ENCODE measurements at places on chromosomes 5 and 9.

- no peak for DNase-seq
Measured at GRCh38 chr9:128629136-128629535, 27.5 kb downstream of the DYNC2I2 start.

DNA sequence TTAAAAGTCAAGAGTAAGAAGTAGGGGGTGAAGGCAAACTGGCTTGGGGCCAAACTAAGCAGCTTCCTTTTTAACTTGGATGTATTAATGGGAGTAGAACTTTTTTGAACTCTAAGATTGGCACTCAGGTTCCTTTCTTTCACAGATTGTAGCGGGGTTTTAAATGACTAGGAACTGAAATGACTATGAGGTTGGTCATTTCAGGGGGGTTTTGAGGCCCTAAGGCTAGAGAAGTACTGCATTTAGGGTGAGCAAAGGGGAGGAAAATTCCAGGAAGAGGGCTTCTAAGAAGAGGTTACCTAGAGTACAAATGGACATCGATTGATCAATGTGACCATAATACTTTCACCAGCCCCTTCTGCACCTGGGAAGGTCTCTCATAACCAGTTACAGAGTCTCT, 381.8 kb downstream of the MLLT3 start:
- no peak for DNase-seq

- no peak for DNase-seq
Measured at GRCh38 chr5:7501061-7501460, 105.1 kb downstream of the ADCY2 start.

DNA sequence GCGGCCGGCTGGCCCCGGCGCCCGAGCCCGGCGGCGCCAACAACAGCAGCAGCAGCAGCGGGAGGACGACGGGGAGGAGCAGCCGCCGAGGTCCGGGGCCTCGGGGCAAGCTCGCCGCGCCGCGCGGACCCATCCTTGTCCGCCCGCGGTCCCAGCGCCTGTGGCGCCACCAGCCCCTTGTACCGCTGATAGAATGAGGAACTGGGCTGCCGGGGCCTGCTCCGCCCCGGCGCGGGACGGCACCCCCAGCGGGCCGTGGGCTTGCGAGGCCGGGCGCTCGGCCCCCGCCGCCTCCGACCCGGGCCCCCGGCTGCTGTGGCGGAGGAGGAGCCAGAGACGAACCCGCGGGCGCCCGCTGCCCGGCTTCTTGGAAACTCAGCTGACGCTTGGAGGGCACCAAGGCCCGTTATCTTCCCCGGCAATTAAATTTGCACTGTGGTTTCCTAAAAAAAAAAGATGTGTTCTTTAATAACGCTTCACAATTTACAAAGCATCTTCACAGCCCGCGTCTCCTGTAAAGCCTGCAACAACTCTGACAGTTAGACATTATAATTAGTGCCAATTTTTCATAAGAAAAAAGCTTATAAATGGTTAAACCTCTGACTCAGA, at the start of gene ARSB:
Gene ARSB (minus strand): TSS at position 195 of the 609 bp plus-strand sequence. CDS start 62 bp downstream, at position 133.
- DNase-seq: peak; percentile 66

DNA sequence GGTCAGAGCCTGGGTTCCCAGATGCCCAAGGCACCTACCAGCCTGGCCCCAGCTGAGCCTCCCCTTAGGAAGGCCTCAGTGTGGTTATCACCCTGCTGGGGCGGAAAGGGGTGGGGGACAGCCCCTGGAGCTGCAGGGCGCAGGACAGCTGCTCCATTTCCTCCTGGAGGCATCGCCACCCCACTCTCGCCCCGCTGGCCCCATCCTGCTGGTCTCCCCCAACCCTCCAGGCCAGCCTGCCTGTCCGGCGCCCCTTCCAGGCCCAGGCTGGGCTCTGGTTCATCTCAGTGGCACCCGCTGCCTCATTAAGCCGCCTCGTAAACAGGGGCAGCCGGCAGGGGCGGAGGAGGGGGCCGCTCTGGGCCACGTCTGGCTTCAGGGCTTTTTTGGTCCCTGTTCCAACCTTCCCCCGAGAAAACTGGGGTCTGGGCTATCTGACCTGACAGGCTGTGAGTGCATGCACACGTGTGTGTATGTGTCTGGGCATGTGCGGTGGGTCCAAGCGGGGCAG, 30.8 kb upstream of the ENHO start:
- DNase-seq: no peak

All from nephron progenitor cell (in vitro differentiated cells).